ENCODE measurements at places on chromosomes 5 and 9. TPM values are rescaled to one million over a fixed set of nuclear protein-coding genes. Genes with fewer than 3 reads are reported as not detected.

PCDHA7 gene
- not detected for total RNA-seq

RARS1 gene
- 263 TPM for total RNA-seq

CAST gene
- total RNA-seq = 110 TPM

FAM163B gene
- total RNA-seq = not detected

HK3 gene
- not detected for total RNA-seq

DNA sequence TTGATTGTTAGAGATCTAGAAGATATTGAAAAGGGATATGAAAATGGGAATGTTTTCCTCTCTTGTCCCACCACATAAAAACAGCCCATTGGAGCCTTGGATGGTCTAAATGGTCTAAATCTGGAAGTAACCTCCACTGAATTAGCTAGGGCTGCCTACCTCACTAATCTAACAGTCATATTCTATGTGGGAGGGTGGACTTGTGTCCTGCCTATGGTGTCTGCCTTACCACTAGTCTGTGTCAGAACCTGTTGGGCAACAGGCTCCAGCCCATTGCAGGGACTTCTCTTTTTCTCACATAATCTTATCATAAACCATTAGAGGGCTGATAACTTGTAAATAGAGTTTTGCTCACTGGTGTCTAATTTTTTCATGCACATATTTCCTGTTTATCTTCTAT is 548.8 kb upstream of the CDH18 start:
- DNase-seq = no peak

- no peak for DNase-seq
These were observed 149.5 kb upstream of the DHFR start for GRCh38 chr5:80804332-80804731.

GRCh38 chr9:106637486-106637885 is 225.5 kb upstream of the ZNF462 start:
- DNase-seq = no peak

GRCh38 chr5:53219610-53220009 is 110.1 kb upstream of the MOCS2 start:
- DNase-seq = no peak

DNA sequence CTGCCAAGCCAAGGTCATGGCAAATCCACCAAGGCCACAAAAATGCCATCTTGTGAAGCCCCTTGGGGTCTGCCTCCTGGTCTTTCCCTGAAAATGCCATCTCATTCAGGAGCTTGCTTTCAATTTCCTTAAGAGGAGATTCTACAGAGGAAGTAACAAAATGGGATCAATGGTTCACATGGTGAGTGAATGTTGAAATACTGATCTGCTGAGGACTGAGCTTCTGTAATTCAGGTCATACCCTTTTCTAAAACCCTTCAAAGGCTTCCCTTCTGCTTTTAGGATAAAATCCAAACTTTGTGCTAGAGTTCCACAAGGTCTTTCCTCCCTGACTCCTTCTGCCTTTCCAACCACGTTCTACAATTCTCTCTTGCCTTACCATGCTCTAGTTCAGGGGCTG is 24.7 kb upstream of the NR3C1 start:
- no peak for DNase-seq

- DNase-seq = no peak
These were observed 62.9 kb downstream of the INSL6 start for GRCh38 chr9:5122516-5122915.

DNA sequence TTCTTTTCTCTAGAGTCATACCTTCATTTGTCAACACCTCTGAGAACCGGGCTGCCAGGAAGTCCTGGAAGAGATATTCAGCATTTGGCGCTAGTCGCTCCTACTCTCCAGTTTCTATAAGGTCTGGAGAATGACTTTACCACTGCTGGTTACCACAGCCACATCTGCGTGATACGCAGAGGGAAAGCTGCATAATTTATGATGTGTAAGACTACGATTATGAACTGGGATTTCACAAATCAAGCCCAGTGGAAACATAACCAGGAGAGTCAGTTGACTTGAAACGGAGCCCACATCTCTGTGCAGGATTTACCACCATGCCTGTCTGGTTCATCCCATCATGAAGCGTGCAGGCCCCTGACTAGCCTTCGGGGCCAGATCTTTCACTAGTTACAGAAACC is 72.6 kb downstream of the FGF1 start:
- peak; percentile 20 for DNase-seq

GRCh38 chr9:9410736-9411135 is 1202.1 kb downstream of the PTPRD start:
- no peak for DNase-seq

GRCh38 chr5:626850-627249 is 14.7 kb downstream of the CEP72 start:
- no peak for DNase-seq

DNA sequence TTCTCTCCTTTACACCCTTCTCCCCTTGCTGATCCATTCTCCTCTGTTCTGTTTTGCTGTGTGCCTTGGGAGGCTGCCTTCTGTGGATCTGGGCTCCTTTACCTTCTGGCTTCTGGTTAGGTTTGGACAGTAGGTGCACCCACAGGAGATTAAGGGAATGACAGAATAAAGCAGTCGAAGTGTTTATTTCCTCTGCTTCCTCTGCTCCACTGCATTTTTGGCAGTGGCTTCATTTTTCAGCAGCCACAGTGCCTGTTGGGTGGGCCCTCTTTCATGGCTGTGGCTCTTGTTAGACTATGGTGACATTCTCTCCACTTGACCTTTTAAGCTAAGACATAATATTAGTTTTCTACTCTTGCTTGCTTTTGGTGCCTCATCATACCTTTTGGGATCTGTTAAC is 144.1 kb downstream of the CCDC171 start:
- peak; percentile 69 for DNase-seq

Data from HT1080 (cell line).